ENCODE measurements at places on chromosomes 7 and 10.

DNA sequence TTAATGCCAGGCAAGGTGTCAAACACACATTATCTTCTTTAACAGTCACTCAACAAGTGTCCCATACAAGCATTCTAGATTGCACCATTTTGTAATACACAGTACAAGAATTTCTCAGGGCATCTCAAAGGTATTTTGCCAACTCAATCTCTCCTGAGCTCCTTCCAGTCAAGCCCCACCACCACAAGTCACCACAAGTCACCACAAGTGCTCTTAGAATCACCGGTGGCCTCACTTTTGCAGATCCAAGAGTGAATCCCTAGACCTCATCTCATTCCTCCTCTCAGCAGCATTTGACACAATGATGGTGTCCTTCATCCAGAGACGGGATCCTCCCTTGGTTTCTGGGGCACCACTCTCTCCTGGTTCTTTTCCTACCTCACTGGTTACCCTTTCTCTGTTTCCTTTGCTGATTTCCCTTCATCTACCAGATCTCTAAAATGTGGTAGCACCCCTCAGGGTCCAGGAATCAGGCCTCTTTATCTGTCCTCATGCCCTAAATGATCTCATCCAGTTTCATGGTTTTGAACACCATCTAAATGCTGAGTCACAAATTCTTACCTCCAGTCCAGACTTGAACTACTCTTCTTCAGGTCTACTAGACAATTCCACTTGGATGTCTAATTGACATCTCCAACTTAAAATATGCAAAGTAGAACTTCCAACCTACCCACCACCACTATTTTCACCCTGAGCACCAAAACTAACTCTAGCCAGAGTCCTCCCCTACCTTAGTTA is 26.9 kb downstream of the VPS41 start:
- DNase-seq: peak; percentile 64

GRCh38 chr7:157268540-157268939 is 68.3 kb upstream of the DNAJB6 start:
- DNase-seq: no peak

DNA sequence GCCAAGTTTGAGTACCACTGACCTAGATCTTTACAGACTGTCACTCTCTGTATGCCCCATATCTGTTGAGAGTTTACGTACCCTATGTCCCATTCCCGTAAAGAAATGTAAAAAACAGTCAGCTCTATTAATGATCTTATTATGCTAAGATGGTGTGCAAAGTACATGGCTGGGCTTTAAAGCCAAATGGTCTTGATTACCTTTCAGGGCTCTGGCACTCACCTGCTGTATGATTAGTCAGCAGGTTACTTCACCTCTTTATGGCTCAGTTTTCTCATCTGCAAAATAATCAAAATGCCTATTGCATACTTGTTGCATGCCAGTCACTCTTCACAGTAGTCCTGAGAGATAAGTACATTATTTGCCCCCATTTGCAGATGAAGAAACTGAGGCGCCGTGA is 54.2 kb downstream of the LHFPL3 start:
- DNase-seq: no peak

DNA sequence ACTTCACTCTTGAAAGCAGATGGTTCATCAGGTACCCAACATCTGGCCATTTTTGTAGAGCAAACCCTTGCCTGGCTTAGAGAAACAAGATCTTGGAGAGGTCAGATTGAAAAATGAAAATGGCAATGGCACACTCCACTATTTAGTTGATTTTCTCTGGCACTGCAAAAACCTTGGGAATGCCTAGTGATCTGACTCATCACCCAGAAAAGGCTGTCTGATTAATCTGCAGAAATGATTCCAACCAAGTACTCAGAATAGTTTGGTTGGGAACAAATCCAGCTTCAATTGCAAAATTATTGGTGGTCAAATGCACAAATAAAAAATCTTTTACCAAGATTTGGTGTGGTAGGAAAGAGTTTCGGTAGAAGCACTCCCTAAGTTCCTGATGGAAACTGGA is 351.2 kb downstream of the PHTF2 start:
- DNase-seq: no peak

- DNase-seq: no peak
Observed at GRCh38 chr7:144941127-144941526, 105.3 kb upstream of the TPK1 start.

GRCh38 chr10:20890009-20890408 is 7.1 kb downstream of the NEBL start:
- DNase-seq: no peak

DNA sequence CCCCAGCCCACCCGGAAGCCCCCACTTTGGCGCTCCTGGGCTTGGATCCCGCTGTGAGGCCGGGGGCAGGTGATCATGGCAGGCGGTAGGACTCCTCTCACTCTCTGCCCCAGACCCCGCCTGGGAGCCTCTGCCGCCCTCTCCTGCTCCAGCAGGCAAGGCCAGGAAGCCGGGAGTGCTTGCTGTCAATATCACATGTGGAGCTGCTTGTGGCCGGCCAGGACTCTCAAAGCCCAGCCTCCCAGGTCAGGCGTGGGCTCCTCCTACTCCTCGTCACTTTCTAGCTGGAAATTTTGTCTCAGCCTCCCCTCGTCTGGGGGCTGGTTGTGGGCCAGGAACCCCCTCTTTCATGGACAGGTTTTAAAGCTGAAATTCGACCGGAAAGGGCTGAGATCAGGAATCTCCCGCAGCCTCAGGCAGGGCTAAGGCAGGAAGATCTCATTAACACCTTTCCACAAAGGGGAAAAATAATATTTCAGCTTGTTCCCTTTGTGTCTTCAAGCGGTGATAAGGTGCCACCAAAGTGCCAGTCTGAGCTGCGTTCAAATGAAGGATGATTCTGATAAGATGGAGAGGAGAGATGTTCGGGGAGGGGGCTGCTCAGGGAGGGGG is 273.6 kb upstream of the PODXL start:
- DNase-seq: no peak

- no peak for DNase-seq
Observed at GRCh38 chr7:79683185-79683890, 229.9 kb upstream of the MAGI2 start.

DNA sequence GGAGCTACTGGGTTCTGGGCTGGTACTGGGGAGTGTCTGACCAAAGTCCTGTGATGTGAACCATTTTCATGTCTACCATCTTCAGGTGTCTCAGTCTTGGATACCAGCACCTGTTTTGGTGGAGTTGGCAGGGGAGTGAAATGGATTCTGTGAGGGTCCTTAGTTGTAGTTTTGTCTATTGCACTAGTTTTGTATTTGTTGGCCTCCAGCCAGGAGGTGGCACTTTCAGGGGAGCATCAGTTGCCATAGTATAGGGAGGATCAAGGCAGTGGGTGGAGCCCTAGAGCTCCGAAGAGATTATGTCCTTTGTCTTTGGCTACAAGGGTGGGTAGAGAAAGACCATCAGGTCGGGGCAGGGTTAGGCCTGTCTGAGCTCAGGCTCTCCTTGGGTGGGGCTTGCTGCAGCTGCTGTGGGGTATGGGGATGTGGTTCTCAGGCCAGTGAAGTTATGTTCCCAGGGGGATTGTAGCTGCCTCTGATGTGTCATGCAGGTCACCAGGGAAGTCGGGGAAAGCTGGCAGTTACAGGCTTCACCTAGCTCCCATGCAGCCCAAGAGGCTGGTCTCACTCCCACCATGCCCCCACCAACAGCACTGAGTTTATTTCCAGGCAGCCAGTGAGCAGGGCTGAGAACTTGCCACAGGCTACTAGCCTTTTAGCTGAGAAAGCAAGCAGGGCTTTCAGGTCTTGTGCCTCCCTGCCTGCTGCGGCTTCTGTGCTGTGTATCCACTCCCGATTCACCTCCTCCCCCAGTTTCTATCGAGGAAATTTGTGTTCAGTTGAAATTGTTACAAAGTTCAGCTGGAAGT is 153.1 kb downstream of the ZNF365 start:
- no peak for DNase-seq

GRCh38 chr7:38316733-38317360 is 43.4 kb upstream of the TARP start:
- DNase-seq: no peak

GRCh38 chr10:59589796-59590195 is 119.9 kb downstream of the SLC16A9 start:
- no peak for DNase-seq

- DNase-seq: no peak
Observed at GRCh38 chr10:77603534-77603927, 34.1 kb downstream of the KCNMA1 start.

- peak; percentile 46 for DNase-seq
Observed at GRCh38 chr7:140653319-140654108, 12.9 kb upstream of the DENND2A start.

- no peak for DNase-seq
Observed at GRCh38 chr10:96369890-96370583, 11.2 kb upstream of the OPALIN start.

DNA sequence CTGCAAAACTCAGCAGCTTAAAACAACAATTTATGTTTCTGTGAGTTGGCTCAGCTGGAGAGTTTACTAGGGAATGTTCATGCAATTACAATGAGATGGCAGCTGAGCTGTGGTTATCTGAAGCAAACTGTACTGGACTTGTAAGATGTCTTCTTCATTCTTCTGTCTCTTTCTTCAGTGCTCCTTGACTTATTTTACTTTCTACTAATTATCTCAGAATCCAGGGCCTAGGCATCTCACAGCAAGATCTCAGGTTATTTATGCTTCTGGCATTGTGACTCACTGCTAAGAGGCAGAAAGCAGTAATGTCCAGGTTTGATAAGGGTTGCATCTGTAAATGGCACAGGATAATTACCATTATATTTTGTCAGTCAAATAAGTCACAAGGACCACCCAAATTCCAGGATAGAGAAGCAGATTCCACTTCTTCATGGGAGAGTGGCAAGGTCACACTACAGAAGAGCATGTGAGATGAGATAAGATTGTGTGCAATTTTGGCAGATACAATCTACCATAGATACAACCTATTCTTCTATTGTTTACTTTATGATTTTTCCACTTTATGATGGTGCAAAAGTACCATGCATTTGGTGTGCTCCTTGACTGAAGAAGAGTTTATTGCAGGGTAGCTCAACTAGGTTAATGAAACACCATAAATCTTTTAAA is 16.8 kb downstream of the VIM start:
- DNase-seq: no peak

DNA sequence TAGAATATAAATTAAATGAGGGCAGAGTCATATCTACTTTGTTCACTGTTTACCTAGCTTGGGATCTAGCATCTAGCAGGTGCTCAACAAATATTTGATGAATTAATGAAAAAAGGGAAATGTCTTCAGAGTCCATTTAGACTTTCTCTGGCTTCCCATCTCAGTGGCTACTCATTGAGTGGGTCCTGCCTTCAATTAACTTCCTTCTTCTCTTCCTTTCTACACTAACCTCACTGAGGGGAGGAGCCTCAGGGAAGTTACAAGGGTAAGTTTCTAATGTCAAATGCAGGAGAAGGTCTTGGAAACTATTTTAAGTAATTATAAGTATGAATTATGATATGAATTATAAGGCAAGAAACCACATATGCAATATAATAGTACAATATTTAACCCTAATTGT is 28.2 kb upstream of the MPP7 start:
- no peak for DNase-seq

DNA sequence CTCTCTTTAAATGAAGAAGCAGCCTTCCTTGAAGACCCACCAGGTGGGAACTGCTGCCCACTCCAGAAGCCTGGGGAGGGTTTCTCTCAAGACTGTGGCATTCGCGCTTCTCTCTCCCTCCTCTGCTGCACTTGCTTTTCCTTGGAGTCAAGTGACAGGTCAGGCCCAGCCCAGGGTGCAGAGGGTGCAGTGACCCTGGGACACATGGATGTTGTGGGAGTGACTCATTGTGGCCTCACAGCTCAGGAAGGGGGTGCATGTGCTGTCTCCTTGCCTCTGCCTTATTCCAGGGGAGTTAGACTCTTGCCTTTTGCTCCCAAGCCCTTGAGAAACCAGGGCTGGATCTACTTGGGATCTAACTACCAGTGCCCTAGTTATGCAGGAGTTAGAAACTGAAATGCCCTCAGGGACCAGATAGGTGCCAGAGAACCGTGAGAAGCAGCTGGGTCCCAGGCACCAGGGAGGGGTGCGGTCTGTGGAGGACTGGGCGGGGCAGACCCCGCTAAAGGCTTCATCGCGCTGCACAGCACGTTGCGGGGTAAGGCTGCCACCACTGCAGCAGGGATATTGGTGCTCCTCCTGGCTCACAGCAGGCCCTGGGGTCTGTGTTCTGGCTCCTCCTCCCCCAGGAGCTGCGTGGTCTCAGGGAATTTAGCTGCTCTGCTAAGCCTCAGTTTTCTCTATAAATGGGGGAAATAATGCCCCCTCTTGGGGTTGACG is 11.4 kb downstream of the FAM241B start:
- no peak for DNase-seq

GRCh38 chr10:125689955-125690569 is 7.1 kb upstream of the TEX36 start:
- no peak for DNase-seq

- no peak for DNase-seq
Observed at GRCh38 chr7:105910172-105910571, 33.8 kb upstream of the ATXN7L1 start.

- DNase-seq: peak; percentile 70
Observed at GRCh38 chr10:102344067-102344466, 51.4 kb upstream of the NFKB2 start.

DNA sequence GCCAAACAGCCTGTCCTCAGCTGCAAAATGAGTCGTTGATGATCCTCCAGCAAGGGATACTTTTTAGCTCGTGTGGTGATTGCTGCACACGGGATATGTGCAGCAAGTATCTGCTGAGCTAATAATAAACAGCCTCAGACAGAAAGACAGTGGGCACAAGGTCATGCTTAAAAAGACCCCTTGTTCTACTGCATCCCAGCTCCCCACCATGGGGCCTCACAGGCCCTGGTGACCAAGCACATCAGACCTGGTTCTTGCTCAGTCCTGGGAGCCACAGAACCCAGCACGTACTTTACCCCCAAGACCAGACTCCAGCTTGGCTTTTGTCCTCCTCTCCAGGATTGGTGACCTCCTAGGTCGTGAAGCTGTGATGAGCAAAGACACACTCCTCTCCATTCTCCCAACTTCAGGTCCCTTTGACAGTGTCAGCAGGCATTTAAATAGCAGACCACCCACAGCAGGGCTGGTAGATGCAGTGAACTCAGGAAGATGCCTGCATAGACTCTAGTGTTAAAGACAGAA is 50.5 kb downstream of the EGFR start:
- DNase-seq: no peak

DNA sequence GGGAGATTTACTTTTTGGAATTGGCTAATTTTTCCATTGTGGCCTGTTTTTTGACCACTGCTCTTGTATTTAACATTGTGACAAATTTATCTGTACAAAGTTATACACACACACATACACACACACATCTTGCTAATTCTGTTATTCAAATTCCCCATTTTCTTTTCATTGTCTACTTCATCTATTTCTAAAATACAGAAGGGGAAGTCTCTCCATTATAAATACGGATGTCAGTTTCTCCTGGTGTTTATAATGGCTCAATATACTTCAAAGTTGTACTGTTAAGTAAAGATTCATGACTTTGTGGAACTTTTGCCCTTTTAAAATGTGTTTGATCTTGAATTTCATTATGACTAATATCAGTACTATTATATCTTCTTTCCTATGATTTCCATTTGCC is 81.0 kb downstream of the CNOT4 start:
- DNase-seq: no peak

Measured in keratinocyte (primary cell).